ENCODE measurements at places on chromosomes 12 and 14. TPM values are rescaled to one million over a fixed set of nuclear protein-coding genes. Genes with fewer than 3 reads are reported as not detected.

Gene ANO2
- 11.7 TPM for total RNA-seq

Gene IL26
- total RNA-seq = 0.11 TPM

GRCh38 chr14:61215222-61216020, 65.7 kb downstream of the TMEM30B start:
- no peak for DNase-seq

DNA sequence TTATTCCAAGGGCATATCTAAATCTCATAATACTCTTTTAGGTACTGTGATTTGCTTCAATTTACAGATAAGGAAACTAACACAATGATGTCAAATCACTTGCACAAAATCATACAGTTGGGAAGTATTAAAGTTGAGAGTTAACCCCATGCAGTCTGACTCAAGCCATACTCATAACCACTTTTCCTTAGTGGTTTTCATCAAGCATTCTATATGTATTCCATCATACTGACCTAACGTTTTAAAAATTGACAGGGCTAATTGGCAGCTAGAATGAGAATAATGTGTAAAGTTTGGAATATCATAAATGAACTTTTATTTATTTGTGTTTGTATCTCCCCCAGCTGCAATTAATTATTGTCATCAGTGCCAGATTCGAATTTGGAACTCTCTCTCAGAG, 20.9 kb downstream of the PUS7L start:
- no peak for DNase-seq

Measured in spinal cord (tissue), 10 donors.